ENCODE measurements at places on chromosomes 11 and 22.

DNA sequence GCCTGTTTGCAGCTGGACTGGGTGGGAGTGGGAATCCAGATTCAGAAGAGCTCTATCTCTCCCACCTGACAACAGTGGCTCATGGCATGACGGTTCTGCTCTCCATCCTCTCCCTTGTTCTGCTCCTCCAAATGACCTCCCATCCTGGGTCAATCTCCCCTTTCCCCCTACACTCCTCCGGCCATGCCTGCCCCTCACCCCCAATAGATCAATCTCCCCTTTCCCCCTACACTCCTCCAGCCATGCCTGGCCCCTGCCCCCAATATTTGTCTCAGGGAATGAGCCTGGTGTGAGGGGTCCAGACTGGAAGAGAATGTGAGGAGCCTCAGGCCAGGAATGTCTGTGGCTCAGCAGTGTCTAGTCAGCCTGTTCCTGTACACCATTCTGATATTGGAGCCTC is 30.9 kb upstream of the RIC3 start:
- no peak for DNase-seq

- DNase-seq = peak; percentile 97
Observed at GRCh38 chr11:64341851-64342791, 2.1 kb downstream of the CCDC88B start.

GRCh38 chr11:6818967-6819366 is 19.5 kb upstream of the OR6A2 start:
- no peak for DNase-seq

- DNase-seq = no peak
Observed at GRCh38 chr11:33690290-33691065, 10.1 kb downstream of the C11orf91 start.

GRCh38 chr11:92130421-92130831 is 94.2 kb upstream of the FAT3 start:
- no peak for DNase-seq

DNA sequence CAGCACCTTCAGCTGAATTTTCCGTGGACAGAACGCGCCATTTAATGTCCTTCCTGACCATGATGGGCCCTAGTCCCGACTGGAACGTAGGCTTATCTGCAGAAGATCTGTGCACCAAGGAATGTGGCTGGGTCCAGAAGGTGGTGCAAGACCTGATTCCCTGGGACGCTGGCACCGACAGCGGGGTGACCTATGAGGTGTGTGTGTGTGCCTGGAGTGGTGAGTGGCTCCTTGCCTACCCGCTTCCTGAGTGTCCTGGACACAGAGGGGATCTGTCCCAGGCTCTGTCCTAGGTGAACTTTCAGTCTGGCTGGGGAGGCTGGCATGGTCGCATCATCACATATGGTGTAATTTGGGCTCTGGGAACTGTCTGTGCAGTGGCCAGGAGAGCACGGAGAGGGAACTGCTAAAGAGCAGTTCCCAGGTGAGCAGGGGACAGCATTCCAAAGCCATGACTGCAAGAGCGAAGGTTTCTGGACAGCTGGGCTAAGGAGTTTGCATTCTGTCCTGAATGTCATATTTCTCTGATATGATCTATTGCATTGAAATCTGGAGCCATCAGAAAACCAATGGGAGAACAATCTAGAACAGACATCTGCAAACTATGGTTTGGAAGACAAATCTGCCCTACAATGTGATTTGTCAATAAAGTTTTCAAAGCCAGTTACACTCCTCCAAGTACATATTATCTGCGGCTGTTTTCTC is 104.3 kb downstream of the RRAS2 start:
- no peak for DNase-seq

GRCh38 chr22:29165321-29166060 is 40.2 kb upstream of the EMID1 start:
- no peak for DNase-seq

GRCh38 chr11:130071211-130071712 is 1.6 kb downstream of the APLP2 start:
- no peak for DNase-seq

DNA sequence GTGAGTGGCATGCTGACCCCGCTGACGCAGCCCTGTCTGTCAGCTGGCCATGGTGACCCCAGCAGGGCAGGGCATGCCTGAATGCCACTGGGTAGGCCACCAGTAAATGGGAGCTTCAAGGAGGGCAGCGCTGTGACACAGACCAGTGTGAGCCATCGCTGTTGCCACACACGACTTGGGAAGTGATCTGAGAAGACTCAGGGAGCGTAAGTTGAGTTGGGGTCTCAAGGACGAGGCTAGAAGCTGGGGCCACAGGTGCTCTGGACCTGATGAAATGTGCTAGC is 28.2 kb downstream of the MPPED1 start:
- DNase-seq = no peak

DNA sequence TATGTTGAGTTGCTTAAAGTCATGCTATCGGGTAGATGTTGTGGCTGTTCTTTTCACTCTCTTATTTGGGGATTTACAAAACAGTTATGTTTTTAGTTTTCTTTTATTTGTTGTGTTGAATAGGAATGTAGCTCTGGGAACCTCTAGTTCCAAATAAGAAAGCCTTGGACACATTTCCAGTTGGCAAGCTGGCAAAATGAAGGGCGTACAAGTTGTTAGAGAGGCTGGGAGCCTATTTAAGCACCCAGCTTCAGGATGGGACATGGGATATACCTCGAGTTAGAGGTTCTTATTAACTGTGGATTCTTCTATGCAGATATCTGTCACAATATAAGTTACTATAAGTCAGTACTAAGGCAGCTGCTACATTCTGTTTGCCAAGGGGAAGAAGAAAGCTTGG is 22.8 kb downstream of the PPARA start:
- DNase-seq = no peak

- peak; percentile 49 for DNase-seq
Observed at GRCh38 chr11:132632641-132633124, 899.6 kb downstream of the OPCML start.

- DNase-seq = peak; percentile 30
Observed at GRCh38 chr22:22141771-22142591, 102.6 kb upstream of the VPREB1 start.

GRCh38 chr22:30990690-30991089 is 21.6 kb downstream of the TUG1 start:
- no peak for DNase-seq

- DNase-seq = peak; percentile 38
Observed at GRCh38 chr11:25733777-25734176, 598.2 kb upstream of the ANO3 start.

- DNase-seq = peak; percentile 65
Observed at GRCh38 chr11:73334384-73335203, 26.5 kb downstream of the ARHGEF17 start.

GRCh38 chr22:32880893-32881596 is 79.5 kb downstream of the TIMP3 start:
- peak; percentile 81 for DNase-seq

Measured in mesendoderm (in vitro differentiated cells).